ENCODE measurements at places on chromosomes 12 and 14.

- DNase-seq = no peak
These were observed 89.2 kb upstream of the CLMN start for GRCh38 chr14:95408731-95409476.

DNA sequence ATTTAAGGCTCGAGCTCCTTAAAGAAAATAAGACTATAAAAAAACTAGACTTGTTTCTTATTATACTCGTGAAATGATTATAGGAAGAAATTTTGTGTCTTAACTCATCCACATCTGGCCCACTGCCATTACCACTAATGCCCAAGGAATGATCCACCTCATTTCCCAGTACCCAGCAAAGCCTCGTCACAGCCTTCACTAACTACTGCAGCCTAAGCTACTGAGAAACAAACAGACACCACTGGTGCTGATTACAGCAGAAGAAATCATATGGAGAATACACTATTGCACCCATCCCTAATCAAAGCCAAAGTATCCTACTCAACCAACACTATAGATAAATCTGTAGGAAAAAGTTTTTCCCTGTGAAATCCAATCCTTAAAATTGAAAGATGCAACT, 205.3 kb upstream of the NAV3 start:
- DNase-seq = no peak

DNA sequence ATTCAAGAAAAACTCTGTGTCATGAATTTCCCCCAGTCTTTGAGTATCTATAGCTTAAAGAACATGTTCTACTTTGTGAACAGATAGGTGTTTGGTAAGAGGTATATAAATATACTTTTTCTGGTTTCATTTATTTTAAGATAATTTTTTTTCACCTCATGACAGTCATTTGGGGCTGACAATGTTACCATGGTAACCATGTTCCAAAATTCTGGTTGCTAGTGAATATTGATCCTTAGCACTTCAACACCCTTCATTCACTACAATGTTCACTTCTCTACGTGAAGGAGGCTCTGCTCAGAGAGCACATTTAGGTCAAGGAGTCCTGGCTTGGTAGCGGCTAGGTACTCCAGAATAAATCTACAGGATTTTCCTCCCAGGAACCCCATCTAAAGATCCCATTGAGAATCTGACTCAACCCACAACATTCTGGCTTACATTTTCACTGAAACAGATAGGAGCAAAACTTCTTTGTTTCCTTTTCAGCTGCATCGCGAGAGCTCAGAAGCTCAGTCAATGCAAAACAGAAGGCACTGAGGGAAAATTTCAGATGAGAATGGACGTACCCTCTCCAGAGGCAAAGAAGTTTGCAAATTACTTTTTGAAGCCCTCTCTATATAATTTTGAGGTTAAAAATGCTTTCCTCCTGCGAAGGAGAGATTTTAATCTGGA, 93.6 kb downstream of the ARF6 start:
- no peak for DNase-seq

GRCh38 chr12:13962699-13963098, 18.7 kb downstream of the GRIN2B start:
- no peak for DNase-seq

- DNase-seq = no peak
These were observed 94.1 kb downstream of the SLC15A4 start for GRCh38 chr12:128729628-128730121.

GRCh38 chr12:45839917-45840316, 110.4 kb downstream of the ARID2 start:
- no peak for DNase-seq

Measured in GM12864 (cell line).